CD4-positive, alpha-beta memory T cell (primary cell): ENCODE measurements at places on chromosomes 1 and 21.

DNA sequence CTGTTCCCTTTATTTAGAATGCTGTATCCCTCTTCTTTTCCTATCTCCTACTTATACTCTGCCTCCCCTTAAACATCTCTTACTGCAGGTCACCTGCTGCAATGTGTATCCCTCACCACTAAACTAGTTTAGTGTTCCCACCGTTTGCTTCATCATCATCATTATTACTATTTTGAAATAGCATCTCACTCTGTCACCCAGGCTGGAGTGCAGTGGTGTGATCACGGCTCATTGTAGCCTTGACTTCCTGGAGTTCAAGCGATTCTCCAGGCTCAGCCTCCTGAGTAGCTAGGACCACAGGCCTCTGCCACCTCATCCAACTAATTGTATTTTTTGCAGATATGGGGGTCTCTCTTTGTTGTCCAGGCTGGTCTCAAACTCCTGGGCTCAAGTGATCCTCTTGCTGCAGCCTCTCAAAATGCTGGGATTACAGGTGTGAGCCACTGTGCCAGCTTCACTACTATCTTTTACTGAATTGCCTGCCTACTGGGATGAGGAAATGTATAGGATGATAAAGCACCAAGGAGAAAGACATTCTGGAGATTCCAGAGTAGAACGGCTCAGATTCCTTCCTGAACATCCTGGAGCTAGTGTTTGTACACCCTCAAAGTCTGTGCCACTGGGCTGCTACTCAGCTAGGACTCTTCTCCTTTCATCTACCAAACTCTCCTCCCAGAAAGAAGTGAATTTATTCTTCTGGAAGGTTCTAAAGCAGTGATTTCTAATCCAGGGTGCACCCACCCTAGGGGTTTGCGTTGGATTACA lies 8.6 kb upstream of the IFNAR1 start:
- no peak for DNase-seq

DNA sequence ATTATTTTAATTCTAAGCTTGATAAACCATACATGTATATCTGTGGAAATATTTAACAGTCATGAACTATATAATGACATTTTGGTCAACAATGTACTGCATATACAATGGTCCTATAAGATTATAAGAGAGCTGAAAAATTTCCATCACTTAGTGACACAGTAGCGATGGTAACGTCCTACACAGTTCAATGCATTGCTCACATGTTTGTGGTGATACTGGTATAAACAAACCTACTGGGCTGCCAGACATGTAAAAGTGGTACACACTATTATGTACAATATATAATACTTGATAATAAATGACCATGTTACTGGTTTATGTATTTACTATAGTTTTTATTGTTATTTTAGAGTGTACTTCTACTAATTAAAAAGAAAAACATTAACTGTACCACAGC lies 841.9 kb downstream of the LTN1 start:
- DNase-seq: no peak

GRCh38 chr1:51433972-51434510 lies 85.0 kb downstream of the EPS15 start:
- DNase-seq: no peak

- DNase-seq: no peak
These were observed 62.5 kb downstream of the ADAMTS1 start for GRCh38 chr21:26782747-26783146.

DNA sequence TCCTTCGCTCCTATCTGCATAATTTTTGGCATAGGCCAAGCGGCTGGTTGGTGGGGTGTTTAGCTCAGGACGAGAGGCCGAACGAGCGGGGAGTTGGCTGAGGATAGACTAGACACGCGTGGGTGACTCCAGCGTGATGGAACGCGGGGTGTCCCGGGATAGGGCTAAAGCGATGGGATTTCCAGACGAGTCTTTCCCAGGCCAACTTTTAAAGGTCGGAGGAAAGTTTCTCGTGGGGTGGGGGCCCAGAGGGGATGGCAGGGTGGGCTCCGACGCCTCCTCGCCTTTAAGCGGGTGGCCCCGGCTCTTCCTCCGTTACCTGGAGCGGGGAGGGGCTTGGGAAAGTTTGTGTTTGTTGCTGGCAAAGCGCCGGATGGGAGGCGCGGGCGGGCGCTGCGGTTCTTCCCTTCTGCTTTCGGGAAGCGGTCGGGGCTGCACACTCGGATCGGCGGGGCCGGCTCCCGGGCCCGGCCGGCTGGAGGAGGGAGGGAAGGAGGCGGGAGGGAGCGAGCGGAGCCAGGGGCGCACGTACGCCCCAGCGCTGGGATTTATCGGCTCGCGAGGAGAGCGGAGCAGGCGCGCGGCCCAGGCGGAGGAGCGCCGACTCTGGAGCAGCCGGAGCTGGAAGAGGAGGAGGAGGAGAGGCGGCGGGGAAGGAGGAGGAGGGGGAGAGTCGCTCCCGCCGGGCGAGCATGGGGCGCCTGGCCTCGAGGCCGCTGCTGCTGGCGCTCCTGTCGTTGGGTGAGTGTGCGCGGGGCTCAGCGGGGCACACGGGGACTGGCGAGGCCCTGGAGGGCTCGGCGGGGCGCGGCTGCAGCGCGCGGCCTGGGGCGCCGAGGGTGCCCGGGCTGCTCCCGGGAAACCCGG lies at the start of gene PTGFRN:
PTGFRN (plus strand) TSS at position 405 of the 867 bp plus-strand sequence; CDS start at position 693, 288 bp downstream.
- DNase-seq: no peak

DNA sequence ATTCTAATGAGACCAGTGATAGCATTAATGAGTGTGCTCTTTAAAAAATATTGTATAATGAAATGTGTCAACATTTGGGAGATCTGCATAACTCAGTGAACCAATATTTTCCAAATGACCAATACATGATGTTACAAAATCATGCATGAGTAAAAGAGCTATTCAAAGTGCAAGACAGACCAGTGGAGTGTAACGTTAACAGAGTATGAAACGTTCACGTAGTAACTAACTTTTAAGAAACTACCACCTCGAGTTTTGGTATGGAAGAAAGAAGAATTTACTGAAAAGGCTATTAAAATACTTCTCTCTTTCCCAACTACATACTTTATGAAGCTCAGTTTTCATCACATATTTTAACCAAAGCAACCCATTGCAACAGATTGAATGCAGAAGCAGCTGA lies 9.6 kb upstream of the SLC6A9 start:
- no peak for DNase-seq

DNA sequence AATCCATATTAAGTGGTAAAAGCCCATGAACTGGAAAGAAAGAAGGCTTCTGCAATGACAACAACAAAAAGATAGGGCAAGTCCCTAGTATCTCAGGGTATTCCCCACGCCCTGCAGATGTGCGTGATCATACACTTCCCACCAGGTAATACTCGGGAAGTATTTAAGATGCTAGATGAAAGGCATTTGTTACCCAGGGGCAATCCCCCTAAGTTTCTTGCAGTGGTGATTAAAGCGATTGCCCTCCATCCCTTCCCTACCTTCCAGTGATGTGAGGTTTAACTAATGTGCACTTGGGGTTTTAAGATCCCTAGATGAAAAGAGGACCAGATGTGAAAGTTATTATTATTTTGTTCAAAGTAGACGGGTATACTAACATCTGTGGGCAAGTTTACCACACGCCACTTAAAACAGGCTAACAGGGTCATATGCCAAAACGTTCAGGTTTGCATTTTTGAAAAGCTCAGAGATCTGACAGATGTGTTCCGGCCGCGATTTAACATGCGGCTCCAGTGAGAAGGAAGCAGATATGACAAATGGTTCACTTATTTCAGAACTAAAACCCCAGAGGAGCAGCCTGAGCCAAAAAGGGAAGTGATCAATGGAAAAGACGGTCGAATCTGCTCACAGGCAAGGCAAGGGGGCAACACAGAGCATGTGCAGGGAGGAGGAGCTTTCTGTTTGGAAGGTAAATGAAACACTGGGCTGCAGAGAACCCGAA lies 17.4 kb downstream of the TIAM1 start:
- DNase-seq: peak; percentile 41

DNA sequence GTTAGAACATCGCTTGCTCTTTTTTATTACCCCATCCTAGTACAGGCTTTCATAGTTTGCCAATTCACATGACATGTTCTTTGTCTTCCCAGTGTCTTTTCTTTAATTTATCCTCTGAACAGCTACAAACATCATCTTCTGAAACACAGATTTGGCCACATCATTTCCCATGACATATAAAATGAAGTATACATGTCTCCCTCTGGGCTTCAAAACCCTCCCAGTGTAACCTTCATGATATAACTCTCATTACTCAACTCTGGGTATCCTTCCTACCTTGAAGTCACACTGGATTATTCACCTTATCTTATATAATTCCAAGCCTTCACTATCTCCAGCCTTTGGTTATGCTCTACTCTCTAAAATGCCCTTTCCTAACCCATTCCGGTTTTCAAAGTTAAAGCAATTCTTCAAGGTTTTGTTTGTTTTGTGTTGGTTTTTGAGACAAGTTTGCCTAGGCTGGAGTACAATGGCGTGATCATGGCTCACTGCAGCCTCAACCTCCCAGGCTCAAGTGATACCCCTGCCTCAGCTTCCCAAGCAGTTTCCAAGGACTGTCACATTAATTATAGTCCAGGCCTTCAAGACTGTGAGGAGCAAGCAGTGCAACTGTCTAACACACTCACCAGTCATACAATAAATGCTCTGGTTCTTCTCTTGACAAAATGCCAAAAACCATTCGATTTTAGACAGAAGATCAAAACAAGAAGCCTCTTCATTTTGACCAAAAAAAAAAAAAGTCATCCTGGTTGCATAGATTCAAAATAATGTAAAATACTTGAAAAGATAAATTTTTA lies 5.8 kb downstream of the RGS1 start:
- no peak for DNase-seq

DNA sequence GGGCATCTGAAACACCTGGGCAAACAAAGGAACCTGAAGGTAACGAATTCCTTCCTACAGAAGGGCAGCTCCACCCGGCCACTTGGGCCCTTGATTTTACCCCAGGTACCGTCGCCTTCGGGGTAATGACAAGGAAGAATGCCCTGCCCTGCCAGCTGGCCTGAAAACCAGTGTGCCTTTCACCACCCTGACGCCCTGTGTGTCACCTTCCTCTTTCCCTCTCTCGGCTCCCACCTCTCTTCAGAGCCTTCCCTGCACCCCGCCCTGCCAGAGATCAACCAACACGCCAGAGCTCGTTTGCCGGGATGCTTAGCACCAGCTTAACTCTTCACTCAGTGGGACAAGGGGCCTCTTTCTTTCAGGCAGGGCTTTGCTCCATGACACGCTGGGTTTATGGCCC lies 86.0 kb downstream of the SIM2 start:
- no peak for DNase-seq

DNA sequence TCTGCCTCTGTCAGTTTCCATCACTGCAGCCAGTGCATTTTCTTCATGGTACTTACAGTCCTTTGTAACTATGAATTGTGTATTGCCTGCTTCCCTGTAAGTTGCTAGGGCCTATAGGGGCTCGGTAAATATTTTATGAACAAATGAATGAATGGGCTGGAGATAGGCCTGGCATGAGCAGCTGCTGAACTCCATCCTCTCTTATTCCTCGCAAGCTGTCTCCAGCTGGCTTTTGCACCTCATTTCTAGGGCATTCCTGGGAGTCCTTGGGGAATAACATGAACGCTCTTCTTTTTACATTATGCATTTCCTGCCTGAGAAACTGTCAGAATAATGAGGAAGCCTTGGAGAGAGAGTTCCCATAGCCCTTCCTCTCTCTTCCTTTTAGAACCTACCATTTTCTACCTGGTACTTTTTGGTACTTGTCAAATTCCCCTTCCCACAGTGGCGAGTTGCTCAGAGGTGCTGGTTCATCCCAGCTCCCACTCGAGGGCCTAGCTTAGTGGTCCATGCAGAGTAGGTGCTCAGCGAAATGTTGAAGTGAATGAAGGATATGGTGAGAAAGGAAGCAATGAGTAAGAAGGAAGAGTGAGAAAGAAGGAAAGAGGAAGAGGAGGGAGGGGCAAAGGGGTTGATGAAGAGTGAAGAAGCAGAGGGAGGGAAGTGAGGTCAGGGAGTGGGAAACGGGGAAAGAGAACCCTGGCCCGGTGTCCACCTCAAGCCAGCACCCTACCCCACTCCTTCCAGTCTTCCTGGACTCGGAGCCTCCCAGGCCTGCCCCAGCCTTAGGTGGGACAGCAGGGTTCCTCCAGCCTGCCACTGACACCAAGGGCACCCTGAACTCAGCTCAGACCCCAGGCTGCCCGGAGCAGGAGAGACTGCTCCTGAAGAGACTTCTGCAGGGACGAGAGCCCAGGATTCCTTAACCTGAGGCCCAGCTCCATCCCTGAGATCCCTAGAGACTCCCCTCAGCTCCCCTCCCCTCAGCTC lies 29.6 kb downstream of the KCNC4 start:
- DNase-seq: no peak

DNA sequence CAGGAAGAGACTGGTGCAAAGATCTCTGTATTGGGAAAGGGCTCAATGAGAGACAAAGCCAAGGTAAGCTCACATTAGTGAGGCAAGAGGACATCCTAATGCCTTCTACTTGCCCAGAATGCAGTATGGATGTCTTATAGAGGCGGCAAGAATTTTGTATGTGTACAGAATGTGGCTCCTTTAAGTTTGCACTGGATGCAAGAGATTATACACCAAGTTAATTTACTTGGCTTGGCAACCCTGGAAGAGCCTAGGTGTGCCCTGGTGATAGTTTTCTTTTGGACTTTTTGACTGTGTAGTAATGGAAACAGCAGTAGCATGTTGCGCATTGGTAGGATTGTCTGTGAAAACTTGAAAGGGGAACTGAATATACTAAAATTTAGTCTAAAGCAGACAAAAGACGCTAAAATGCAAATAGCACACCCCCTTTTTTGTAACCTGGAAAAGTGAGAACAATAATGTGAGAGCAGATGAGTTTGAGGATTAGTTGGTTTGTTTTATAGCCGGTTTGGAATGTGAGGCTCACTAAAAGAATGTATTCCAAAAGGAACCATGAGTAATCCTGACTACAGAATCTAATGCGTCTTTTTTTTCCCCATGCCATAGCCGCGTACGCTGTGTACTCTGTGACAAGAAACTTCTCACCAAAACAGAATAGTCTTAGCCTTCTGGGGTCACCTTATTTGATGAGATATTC lies 18.1 kb downstream of the KHDRBS1 start:
- no peak for DNase-seq

GRCh38 chr1:28111157-28111556 lies 22.7 kb upstream of the EYA3 start:
- DNase-seq: no peak
